ENCODE measurements at places on chromosomes 11 and 22.

GRCh38 chr22:17581056-17581455, 17.8 kb downstream of the SLC25A18 start:
- DNase-seq = no peak

DNA sequence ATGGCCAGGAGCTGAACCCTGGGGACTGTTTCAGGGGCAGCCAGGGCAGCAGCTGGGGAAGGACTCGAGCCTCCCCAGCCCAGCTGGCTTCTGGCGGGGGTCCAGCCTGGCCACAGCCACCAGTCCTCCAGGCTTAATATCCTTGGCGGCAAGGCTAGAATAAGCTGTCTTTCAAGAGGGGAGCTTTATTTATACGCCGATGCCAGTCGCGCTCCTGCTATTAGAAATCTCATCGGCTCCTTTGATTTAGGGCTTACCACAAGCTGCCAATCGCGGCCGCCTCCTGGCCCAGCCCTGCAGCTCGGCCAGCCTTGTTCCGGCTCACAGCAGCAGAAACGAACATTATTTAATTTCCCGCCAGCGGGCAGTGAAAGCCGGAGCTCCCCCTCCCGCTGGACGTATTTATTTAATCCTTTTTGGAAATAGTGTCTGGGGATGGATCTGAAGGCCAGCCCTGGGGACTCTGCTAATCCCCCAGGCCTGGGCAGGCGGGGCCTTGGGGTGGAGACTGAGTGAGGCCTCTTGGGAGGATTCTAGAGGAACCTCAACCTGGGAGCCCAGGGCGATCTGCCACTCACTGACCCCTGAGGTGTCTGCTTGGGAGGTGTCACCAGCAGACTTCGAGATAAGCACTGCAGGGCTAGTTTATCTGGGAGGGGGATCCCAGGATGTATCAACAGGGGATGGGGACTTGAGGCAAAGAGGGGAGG, 363.1 kb downstream of the MN1 start:
- no peak for DNase-seq

- no peak for DNase-seq
Measured at GRCh38 chr11:38014405-38014804, 1416.4 kb upstream of the RAG2 start.

DNA sequence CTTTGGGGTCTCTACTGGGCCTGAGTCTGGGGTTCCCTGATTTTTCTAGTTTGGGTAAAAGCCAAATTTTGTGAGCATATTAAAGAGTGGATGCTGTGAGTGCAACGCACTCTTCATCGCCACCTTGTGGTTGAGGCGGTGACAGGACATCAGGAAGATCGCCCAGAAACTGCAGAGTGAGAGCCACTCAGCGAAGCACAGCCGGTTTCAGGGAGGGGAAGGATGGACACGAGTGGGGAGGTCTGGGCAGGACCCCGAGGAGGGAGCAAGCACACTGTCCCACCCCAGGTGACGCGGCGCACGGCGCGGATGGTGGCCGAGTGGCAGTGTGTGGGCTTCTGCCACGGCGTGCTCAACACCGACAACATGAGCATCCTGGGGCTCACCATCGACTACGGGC, 9.1 kb downstream of the SELENOO start:
- no peak for DNase-seq

- no peak for DNase-seq
Measured at GRCh38 chr22:47129902-47130635, 367.6 kb downstream of the TBC1D22A start.

DNA sequence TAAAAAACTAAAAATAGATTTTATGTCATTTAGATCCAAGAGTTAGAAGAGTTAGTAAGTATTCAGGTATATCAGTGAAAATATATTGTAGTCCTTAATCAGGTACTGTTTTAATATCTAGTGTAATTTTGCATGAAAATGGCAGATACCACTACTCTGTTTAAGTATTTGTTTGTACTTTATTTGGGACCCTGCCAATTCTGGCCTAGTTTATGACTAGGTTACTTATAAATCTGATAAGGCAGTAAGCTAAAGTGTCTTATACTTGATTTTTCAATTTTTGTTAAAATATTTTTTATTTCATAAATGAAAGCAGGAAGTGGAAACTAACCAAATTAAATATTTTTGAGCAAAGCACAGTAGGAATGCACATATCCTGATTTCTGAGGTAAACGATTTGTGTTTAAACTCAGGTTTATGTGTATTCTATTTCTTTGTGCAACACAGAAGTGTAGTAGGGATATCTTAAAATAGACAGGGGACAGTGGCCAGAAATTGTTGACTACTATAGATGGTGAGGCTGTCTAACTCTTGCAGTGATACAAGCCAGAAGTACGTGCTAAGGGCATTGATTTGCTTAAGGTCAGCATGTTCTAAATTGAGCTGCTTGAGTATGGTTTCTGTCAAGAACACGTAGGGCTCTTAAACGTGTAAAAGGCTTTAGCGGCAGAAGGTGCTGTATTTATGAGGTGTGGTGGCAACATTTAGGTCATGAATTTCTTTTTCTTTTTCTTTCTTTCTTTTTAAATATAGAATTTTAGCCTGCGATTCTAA, 34.0 kb downstream of the HIPK3 start:
- DNase-seq = no peak

DNA sequence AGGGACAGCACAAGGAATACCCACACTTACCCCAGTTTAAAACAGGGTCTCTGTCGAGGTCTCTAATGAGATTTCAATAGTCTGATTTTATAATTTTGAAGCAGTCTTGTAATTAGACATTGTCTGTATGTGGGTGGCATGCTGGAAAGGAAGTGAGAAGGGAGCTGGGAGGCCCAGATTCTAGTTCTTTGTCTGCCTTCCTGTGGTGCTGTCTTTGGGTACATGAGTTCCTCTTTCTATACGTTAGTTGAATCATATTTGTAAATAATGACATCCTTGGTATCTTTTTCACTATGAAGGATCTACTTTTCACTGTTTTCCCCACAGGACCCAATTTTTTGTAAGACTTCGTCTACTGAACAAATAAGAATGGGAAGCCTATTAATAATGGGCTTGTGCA, 42.0 kb upstream of the TENM4 start:
- DNase-seq = no peak

DNA sequence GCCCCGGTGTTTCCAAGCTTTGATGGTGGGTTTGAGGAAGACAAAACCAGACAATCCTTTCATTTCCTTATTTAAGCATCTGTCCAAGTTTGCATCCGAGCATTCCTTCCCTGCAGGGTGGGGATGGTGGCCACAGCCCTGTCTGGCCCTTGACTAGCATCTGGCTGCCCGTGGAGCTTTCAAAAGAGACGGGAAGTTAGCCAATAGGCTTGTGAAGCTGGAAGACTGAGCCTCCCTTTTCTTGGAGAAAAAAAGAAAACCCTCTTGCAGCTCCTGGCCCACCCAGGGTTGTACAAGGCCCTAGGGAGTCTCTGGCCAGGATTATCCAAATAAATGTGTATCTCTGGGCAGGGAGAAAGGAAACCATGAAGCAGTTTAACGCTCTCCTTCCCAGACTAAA, 60.6 kb downstream of the MICAL2 start:
- DNase-seq = no peak

GRCh38 chr11:123474994-123475393, 44.9 kb downstream of the GRAMD1B start:
- DNase-seq = no peak

DNA sequence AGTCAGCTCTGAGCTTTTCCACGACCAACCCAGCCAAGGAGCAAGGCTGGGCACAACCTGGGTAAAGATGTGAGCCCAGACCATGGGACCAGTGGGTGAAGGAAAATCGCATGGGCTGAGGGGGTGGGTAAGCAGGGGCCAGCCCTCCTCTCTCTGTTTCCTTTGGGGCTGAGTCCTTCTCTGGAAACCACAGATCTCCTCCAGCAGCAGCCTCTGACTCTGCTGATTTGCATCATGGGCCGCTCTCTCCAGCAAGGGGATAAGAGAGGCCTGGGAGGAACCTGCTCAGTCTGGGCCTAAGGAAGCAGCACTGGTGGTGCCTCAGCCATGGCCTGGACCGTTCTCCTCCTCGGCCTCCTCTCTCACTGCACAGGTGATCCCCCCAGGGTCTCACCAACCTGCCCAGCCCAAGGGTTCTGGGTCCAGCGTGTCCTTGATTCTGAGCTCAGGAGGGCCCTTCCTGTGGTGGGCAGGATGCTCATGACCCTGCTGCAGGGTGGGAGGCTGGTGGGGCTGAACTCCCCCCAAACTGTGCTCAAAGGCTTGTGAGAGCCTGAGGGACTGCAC, 67.8 kb downstream of the GGTLC2 start:
- DNase-seq = no peak

GRCh38 chr11:26805001-26805400, 83.1 kb upstream of the SLC5A12 start:
- no peak for DNase-seq

DNA sequence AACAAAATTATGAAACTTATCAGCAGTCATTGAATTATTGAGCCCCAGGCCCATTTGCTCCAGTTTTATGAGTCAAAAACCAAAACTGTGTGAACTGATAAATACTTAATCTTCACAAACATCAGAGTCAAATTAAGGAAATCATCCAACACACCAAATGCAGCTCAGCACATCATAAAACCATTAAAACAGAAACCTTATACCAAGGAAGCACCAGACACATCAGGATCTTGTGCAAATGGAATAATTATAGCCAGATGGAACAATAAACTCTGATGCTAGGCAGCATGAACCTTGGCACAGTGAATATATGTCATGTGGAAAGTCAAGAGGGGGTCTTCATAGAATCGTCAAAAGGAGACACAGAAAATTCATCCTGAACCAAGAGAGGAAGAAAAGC, 410.7 kb upstream of the API5 start:
- no peak for DNase-seq

GRCh38 chr11:123020968-123021367, 39.3 kb upstream of the BSX start:
- DNase-seq = no peak

DNA sequence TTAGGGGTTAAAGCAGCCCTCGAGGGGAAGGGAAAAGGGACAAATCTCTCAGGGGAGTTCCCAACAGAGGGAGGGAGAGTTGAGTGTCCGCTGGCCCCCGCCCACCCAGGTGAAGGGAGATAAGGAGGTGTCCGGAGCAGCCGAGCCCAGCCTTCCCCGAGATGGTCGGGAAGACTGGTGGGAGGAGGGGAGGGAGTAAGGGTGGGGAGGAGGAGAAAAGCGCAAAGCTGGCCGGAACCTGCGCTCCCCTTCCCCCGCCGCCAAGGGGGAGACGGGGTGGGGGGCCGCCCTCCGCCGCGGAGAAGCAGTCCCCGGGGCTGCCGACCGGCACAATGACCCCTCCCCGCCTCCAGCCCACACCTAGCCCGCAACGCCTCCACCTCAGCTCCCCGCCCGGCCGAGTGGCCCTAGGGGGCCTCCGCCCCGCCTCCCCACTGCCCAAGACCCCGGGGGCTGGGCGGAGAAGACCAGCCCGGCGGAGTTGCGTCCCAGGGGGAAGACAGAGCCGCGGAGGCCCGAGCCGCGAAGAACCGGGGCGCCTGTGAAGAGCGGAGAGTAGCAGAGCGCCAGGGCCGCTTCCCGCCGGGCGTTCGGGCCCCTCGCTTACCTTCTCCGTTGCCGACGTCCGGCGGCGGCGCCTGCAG, 479 bp downstream of the RSF1 start:
- DNase-seq = no peak

GRCh38 chr22:11629661-11630385, 3898.2 kb upstream of the OR11H1 start:
- no peak for DNase-seq

DNA sequence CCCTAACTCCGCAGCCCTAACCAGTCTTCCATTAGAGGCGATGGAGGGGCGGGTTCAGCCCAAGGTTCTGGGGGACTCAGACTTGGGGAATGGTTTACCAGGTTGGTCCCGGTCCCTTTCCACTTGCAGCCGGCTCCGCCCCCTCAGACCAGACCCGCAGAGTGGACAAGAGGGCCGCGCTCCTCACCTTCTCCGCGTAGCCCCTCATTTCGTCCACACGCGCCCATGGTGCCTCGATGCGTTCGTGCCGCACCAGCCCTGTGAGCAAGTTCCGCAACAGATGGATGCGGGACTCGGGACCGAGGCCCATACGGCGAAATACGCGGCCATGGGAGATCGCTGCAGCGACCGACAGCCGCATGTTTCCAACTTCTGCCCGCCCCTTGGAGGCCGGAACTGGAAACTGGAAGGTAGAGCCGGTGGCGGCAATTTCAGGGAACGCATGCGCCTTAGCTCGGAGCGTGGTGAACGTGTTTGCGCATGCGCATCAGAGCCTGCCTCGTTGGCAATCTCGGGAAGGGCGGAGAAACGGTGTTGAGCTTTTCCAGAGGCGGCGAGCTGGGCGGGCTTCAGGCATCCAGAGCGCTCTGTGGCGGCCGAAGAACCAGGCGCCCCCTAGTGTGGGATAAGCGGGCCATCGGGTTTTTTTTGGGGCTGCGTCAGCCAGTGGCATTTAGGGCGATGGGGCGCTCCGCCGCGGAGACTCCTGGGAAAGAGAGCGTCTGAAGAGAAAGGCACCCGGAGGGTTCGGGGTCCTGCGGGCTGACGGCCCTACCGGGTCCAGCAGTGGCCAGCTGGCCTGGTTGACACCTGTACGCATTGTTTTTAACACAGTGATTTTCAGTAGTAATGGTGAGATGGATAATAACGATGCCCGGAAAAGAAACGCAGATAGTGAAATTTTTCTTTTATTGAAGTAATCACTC, at the start of gene MRPL17:
TSS of gene MRPL17 (minus strand) at position 405 of the 926 bp plus-strand sequence. CDS start at position 361, 44 bp downstream.
- DNase-seq = peak; percentile 91

DNA sequence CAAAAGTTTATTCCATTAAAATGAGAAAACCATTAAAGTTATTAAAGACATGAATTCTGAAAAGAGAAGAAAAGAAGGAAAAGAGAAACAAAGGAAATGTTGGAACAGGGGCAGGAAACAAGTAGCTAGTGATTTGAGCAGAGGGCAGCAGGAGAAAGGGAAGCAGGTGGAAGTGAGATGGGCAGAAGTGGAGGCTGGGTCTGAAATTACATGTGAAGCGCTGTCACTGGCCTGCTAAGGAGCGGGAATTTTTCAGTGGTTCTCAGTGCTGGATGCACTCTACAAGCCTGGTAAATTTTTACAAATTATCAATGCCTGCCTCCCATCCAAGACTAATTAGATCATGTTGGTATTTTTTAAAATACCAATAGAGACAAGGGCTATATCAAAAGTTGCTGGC, 48.4 kb downstream of the NOX4 start:
- DNase-seq = no peak

DNA sequence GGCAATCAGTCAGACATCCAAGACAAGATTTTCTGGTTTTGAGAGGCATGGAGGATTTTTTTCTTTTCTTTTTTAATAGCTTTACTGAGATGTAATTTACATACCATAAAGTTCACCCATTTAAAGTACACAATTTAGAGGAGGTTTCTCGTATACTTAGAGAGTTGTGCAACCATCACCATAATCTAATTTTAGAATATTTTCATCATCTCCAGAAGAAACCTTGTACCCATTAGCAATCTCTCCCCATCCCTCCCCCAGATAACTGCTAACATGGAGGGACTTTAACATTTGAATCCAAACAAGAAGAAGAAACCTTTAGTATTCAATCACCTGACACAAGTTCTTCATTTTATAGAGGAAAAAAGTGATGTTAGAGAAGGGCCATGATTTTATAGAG, 83.6 kb downstream of the CLPB start:
- no peak for DNase-seq
